DMS79 treated with DMSO at 0.1 percent for 48 hours (cell line): ENCODE measurements at places on chromosomes 16 and 17.

DNA sequence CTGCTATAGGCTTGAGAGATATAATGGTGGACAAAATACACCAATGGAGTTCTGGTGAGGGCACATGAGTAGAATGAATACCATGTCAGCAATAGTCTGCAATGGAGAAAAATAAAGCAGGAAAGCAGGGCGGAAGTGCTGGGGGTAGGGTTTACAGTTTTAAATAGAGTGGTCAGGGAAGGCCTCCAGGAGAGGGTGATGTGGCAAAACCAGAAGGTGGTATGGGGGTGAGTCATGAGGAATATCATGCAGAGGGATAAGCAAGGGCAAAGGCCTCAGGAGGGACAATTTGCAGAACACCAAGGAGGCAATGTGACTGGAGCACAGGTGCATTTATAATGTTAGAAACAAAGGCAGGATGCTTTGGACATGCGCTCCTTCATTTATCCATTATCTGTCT lies 102.0 kb downstream of the ITFG1 start:
- DNase-seq = no peak

GRCh38 chr16:10579965-10580882 lies at the start of gene EMP2:
TSS of gene EMP2 (minus strand) at chr16:10580598. CDS start at chr16:10547617, 32,981 bp downstream.
- DNase-seq = peak; percentile 73

GRCh38 chr16:11354407-11354732 lies 9.1 kb downstream of the RMI2 start:
- no peak for DNase-seq

- DNase-seq = no peak
Measured at GRCh38 chr17:50596191-50597037, 35.9 kb downstream of the CACNA1G start.

DNA sequence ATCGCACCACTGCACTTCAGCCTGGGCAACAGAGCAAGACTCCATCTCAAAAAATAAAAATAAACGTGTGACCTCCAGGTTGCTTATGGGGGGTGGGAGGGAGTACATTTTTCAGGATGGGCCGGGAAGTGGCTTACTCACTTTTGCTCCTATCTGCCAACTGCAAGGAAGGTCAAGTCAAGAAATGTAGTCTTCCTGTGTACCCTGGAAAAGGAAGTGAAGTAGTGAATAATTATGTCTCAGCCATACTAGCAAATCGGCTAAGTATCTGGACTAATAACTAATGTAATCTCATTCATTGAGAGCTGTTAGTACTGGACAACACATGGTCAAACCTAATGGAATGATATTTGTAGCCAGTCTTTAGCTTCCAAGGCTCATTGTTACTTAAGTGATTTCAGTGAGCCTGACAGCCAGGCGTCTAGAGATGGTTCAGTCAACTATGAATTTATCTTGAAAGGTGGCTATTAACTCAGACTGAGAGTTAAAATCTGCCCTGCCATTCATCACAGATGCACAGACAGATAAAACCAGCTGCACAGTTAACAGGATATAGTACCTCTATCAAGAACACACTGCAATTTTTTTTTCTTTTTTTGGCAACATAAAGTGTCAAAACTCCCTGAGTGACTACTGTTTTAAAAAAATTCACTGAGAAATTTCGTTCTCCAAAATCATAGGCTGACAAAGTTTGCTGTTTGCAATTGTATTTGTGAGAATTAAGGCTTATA lies 3.7 kb upstream of the TACO1 start:
- no peak for DNase-seq

- DNase-seq = no peak
Measured at GRCh38 chr16:62201911-62202310, 165.7 kb upstream of the CDH8 start.

DNA sequence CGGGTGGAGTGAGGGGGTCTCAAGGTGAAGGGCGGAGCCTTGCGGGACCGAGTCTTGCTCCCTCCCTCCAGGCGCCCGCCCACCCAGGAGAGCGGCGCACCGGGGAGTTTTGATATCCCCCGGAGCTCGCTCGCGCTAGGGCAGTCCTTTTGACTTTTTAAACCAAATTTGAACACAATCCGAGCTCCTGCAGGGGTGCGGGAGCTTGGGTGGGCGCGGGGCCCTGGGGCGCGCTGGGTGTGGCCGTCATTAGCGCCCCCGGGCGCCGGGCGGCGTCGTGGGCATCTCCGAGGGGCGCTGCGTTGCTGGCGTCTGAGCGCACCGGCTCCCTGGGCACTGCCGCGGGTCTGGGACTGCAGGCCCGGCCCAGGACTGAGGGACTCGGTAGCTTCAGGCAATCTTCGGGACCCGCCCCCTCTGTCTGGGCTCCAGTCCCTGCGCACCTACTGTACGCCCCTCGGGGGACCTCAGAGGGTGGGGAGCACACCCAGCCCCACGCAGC lies 10.9 kb downstream of the MAF start:
- no peak for DNase-seq

DNA sequence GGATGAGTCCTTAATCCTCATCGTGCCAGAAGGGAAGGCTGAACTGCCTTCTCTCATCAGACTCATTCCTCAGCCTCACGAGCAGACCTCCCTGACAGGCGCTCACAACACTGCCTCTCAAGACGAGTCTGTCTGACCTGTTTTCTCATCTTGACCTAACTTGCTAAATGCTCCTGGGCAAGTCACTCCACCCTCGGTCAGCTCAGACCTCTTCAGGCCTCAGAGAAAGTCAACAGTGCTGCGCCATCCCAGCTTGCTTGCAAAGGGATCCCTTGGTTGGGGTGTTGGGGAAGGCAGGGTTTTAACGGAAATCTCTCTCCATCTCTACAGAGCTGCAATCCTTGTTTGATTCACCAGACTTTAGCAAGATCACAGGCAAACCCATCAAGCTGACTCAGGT lies 15.0 kb downstream of the SERPINF1 start:
- no peak for DNase-seq

DNA sequence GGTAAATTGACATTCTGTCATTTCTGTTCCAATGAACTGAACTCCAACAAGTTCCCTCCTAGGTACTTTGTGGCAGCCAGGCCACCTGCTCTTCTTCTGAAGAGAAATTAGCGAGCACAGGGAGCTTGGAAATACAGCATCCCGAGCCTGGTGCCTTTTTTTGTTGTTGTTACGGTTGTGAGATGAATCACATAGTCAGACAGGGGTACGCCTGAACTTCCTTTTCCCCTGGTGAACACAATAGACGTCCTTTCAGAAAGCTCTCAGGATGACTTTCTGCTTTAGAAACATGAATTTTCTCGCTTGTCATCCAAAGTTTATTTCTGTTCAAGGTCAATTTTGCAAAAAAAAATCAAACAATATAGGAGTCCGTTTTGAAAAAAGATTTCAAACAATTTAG lies 53.9 kb upstream of the XYLT1 start:
- DNase-seq = no peak

DNA sequence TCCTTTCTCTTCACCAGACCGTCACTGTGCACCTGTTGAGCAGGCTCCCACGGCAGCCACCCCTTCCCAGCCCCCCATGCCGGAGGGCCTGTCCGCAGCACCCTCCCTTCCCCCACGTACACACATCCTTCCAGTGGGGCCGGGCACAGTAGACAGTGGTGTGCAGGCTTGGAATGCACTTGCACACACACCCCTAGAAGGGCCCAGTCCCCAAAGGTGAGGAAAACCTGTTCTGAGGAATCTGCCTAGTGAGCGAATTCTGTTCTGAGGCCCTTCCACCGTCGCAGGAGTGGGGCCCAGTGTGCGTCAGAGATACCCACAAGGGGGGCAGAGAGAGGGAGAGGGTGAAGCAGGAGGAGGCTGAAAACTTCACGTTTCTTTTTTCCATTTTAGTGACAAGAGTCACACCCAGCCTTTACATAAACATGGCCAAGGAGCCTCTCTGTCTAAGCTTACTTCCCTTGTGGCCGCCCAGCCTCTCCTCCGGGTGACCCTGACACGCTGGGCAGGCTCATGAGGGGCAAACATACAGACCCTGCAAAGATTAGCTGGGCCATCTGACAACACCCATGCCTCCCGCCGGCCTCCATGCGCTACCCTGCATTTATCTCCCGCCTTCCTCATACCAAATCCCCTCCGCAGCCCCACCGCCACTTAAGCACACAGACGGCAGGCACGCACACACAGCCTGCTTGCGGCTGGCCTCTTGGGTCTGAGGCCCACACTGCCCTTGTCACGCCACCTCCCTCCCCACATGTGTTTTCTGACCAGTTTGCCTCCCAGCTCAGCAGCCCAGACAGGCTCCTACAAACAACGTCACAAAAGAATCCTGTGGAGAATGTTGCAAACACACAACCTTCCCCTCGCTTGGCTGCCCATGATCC lies 1.8 kb downstream of the ZBTB4 start:
- no peak for DNase-seq

GRCh38 chr17:4678448-4679026 lies 25.4 kb downstream of the PELP1 start:
- peak; percentile 61 for DNase-seq

GRCh38 chr17:75319904-75320691 lies 30.9 kb upstream of the SLC25A19 start:
- no peak for DNase-seq

DNA sequence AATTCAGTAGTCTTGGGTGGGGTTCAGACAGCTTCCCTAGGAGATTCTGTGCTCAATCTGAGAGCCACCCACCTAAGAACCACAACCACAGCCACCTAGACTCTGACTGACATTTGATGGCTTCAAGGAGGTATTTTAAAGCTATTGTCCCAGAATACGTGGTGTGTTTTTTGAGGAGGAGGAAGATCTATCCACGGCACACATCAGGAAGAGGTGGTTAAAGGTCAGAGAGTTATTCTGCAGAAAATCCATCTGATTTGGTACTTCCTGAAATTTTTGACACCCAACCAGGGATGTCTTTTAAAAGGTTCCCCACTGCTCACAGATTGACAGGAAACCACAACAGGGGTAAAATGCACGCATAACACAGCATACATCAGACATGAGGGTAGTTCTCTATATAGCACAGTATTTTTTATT lies 25.1 kb downstream of the SMARCE1 start:
- DNase-seq = no peak

GRCh38 chr17:73172252-73172651 lies 7.4 kb downstream of the SSTR2 start:
- DNase-seq = no peak

- peak; percentile 18 for DNase-seq
Measured at GRCh38 chr16:23508589-23509440, 1.5 kb downstream of the GGA2 start.

GRCh38 chr16:17481736-17482135 lies 11.0 kb upstream of the XYLT1 start:
- DNase-seq = no peak

GRCh38 chr17:81428948-81429774 lies 33.9 kb downstream of the BAHCC1 start:
- DNase-seq = peak; percentile 71

- no peak for DNase-seq
Measured at GRCh38 chr17:50499721-50500120, 8.5 kb upstream of the MYCBPAP start.

DNA sequence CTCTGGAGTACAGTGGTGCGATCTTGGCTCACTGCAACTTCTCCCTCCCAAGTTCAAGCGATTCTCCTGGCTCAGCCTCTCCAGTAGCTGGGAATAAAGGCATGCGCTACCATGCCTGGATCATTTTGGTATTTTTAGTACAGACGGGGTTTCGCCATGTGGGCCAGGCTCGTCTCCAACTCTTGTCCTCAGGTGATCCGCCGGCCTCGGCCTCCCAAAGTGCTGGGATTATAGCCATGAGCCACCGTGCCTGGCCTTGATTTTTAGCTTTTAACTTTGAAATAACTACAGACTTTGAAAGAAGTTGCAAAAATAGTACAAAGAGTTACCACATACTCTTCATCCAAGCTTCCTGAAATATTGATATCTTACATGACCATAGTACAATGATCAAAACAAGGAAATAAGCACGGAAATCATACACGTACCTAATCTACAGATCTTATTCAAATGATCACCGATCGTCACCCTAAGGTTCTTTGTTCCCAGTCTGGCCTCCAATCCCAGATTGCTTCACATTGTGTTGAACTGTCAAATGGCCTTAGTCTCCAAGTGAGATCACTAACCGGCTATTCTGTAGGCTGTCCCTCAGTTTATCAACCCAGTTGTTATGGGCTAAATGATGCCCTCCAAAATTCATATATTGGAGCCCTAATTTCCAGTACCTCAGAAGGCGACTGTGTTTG lies 18.4 kb downstream of the NPIPA1 start:
- no peak for DNase-seq

DNA sequence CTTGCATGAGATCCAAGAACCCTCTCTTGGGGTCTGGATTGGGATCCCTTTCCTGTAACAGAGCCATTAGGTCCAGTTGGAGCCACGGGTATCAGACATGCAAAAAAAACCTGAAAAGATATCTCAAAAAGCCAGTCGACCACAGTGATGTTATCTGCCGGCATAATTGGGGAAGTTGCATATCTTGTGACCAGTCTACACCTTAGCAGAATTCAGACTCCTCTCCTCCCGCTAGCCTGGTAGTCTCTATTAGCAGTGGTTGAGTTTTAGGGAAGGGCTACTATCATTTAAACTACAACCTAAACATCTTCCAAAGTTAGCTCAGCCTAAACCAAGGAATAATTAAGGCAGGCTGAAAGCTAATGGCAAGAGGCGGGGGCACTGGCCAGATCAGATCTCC lies 16.2 kb upstream of the PSMD7 start:
- no peak for DNase-seq

GRCh38 chr16:4693956-4694641 lies 737 bp downstream of the NUDT16L1 start:
- DNase-seq = no peak

DNA sequence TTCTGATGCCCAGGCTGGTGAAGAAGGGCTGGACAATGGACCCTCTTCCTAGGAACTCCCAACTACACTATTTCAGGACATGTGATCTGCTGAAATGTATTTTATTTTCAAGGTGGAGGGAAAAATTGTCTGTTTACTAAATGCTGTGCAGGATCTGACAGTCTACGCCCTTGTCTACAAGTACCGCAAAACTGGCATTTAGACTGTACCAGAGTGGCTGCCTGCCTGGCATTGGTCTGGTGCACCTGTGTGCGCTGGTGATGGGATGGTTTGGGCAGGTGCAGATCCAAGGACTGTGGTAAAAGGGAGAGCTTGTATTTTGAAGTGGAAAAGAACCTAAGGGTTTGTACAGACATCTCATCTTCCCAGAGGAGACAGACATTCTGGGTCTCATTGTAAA lies 79.7 kb downstream of the AIPL1 start:
- DNase-seq = peak; percentile 66

GRCh38 chr17:73539166-73539565 lies 105.1 kb downstream of the SDK2 start:
- DNase-seq = no peak
